ENCODE measurements at places on chromosomes 16 and 17. TPM values are rescaled to one million over a fixed set of nuclear protein-coding genes. Genes with fewer than 3 reads are reported as not detected.

Gene TNK1
- 3.9 TPM for polyA plus RNA-seq

GRCh38 chr16:84239141-84239769, 557 bp downstream of the KCNG4 start:
- no peaks in the 10 kb centered on the region for H3K36me3 ChIP-seq
- peaks cover 5% of the 10 kb centered on the region for H3K27me3 ChIP-seq
- no peak for DNase-seq
- no peaks in the 10 kb centered on the region for H3K4me1 ChIP-seq

DNA sequence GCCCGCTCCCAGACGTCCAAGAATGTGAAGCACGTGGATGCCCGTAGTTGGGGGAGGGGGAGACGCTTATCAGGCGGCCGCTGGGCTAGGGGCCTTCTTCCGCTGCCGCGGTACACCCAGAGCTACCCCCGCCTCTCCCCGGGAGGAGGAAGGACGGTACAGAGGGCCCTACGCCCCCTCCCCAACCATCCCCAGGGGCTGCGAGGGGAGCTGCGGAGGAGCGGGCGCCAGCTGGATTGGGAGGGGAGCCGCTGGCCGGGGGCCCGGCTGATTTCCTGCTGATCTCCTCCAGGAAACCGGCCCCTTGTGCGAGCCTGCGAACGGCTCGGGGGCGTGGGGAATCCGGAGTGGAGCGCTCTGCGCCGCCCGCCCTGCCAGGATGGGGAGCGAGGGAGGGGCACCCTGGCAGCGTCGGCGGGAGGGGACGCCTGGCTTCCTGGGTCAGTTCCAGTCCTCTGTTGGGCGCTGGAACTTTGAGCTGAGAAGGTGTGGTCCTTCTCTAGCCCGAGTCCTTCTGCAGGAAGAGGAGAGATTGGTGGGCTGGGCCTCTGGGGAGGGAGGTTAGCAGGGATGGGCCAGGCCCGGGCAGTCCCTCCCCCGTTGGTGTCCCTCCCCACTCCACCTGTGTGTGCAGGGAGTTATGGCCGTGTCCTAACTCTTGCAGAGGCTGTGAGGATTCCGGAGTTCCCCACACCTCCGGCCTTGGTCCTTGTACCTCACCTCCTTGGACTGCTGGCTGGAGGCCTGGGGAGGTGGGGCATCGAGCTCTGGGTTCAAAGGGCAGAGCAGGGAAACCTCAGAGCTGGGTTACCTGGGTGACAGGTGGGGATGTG, 19.2 kb downstream of the GJD3 start:
- H3K4me1 ChIP-seq = peaks cover 71% of the 10 kb centered on the region
- H3K4me3 ChIP-seq = no peak overlapping the region
- H3K27me3 ChIP-seq = no peaks in the 10 kb centered on the region
- no peaks in the 10 kb centered on the region for H3K36me3 ChIP-seq

DNA sequence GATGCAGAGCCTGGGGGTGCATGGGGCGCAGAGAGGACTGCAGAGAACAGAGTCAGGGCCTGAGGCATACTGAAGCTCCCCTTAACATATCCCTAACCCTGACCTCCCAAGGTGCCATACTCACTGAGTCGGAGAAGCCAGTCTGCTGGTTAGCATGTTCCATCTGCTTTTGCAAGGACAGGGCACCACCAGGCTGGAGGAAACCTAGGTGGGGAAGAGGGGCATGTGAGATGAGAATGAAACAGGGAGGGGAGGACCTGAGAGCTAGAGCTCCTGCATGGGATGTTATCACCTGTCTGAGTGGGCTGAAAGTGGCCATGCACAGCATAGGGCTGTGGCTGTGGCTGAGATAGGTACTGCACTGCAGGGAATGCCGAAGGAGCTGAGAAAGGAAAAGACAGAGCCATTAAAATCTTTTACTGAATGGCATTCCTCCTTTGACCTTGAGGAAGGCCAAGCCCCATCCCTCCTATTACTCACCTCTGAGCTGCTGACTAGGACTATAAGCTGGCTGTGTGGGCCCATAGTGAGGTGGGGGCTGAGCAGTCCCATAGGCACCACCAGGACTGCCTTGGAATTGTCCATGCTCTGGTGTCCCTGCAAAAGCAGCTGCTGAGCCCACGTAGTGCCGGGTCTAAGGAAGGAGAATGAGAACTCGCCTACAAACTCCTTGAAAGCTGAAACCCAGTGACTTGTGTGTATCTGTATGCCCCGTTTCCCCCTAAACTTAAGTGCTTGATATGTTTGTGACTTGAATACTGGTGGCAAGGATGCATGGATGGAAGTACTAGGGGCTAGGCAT, 1.9 kb downstream of the GPS2 start:
- peaks cover 32% of the 10 kb centered on the region for H3K4me1 ChIP-seq
- DNase-seq = peak; percentile 42
- no peak overlapping the region for H3K4me3 ChIP-seq
- peaks cover 61% of the 10 kb centered on the region for H3K36me3 ChIP-seq
